Activated CD4-positive, alpha-beta T cell treated with anti-CD3 and anti-CD28 coated beads, Interleukin-2, amount 50 U/mL, for 16 hours (primary cell): ENCODE measurements at places on chromosomes 3 and 15.

- DNase-seq = peak; percentile 41
Observed at GRCh38 chr15:42921342-42921731, 759 bp upstream of the TTBK2 start.

GRCh38 chr15:29094711-29095110 lies 174.9 kb downstream of the NSMCE3 start:
- DNase-seq = no peak

DNA sequence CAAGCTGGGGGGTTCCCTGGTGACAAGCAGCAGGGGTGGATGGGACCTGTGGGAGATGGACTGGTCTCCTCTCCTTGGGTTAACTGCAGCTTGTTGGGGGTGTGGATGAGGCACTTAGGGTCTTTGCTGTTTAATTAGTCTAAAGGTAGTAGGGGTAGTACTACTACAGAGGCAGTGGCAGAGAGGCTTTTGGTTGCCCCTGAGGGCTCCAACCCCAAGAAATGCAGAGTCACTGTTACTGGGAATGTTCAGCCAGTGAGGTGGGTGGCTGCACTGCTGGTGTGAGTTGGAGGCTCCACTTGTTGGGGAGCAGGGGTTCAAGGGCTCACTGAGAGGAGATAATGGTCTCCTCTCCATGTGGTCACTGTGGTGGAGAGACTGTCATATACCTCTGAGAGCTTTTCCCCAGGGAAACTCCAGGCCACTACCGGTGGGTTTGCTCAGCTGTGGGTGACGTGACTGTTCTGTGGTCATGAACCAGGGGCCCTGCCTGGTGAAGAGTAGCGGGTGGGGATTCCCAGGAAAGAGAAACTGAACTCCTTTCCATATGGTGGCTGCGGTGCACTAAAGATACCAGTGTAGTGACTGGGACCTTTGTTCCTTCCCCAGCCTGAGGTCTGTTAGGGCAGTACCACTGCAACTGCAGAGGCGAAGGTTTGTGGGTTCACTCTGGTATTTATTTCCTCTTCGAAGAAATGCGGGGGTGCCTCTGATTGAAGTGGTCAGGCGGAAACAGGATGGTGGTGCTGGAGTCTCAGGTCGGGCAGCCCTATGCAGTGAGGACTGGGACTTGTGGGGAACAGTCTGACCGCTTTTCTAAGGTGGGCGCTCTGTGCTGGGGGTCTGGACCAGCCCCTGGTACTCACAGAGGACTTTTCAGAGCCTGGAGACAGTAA lies 68.9 kb upstream of the TNFSF10 start:
- DNase-seq = peak; percentile 95

- DNase-seq = no peak
Observed at GRCh38 chr3:188776447-188776846, 395.3 kb upstream of the TPRG1 start.

GRCh38 chr15:53446376-53446775 lies 313.1 kb downstream of the WDR72 start:
- DNase-seq = no peak

GRCh38 chr3:119781330-119782198 lies at the start of gene NR1I2:
NR1I2 (plus strand) TSS chr3:119782101.
- DNase-seq = no peak

- no peak for DNase-seq
Observed at GRCh38 chr3:171615686-171616085, 155.5 kb upstream of the TNIK start.

- no peak for DNase-seq
Observed at GRCh38 chr3:179528772-179529171, 34.0 kb upstream of the ACTL6A start.
